Fibroblast of skin of right quadriceps (primary cell): ENCODE measurements at places on chromosomes 5 and 9.

- no peak for DNase-seq
These were observed 1.9 kb upstream of the ANKRD18A start for GRCh38 chr9:38622288-38622674.

GRCh38 chr5:89087128-89087527 lies 204.1 kb upstream of the MEF2C start:
- DNase-seq = no peak

GRCh38 chr5:131610198-131611063 lies 24.6 kb downstream of the RAPGEF6 start:
- DNase-seq = peak; percentile 92

DNA sequence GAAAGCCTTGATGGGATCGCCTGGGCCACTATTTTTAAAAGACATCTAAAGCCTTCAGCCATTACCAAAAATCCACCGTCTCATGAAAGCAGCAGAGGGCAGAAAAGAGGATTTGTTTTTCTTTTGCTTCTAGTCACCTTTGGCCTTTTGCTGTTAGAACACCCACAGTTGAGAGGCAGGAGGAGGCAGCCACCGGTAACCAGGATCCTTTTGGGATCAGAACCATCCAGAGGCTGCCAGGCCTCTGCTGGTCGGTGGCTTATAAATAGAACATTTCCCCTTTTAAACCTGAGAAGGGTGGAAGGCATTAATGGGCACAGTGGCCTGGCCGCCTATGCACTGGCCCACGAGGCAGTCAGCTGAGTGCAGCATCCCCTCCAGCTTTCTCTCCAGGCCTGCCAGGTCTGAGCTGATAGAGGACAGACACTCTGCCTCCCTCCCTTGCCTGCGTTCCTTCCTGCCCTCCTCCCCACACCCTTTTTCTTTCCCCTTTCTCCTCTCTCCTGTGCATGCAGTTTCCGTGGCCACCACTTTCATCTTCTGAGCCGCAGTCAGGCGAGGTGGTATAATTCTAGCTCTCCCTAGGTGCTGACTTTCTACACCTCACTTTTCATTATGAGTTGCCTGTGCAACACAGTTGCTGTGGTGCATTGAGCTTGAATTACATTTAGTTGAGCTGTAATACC lies 253.4 kb downstream of the ARHGAP26 start:
- DNase-seq = no peak

DNA sequence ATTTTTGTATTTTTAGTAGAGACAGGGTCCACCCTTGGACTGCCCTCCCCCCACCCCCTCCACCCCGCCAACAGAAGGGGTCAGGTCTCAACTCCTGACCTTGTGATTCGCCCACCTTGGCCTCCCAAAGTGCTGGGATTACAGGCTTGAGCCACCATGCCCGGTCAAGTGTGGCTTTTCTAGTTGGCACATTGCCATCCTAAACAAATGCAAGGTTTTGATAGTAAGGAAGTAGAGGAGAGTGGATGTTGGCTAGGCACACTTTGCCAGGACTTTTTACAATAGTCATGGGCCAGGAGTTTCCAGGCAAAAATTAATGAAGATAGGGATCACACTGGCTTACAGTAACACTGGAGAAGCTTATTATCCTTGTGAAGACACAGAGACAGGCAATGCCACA lies 62.4 kb downstream of the GALNT12 start:
- DNase-seq = no peak

DNA sequence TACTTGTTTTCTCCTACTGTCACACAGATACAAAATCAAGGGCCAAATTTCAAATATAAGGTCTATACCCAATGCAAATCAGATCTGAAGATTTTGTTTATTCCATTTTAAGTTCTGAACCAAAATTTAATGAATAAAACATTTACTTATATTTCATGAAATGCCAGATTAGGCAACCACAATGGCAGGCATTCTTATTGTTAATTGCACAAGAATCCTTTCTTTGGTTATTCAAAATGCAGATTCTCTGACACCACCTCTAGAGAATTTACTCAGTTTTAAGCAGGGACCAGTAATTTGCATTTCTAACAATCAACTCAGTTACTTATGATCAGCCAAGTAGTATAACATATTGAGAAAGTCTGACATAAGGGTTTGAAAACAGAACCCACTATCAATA lies 972.4 kb upstream of the ACO1 start:
- DNase-seq = no peak

DNA sequence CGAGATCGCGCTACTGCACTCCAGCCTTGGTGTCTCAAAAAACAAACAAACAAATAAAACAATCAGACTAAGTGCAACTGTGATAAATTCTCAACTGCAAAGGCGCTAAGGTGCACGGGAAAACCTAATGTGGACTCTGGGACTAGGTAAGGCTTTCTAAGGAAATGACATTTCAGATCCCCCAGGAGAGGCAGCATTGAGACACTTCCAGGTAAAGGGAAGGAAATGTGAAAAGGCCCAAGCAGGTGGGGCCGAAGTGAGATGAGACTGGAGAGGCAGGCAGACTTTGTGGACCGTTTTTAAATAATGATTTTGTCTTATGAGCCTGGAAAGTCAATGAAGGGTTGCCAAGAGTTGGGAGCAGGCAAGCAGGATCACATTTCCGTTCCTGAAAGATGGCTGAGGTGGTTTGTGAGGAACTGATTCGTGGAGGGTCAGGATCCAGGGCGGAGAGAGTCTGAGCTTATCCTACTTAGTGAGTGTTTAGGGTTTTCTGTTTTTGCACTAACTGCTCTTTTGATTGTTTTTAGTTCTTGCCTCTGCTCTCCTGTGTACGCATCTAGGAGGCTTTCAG lies 2.0 kb upstream of the APBA1 start:
- DNase-seq = no peak

DNA sequence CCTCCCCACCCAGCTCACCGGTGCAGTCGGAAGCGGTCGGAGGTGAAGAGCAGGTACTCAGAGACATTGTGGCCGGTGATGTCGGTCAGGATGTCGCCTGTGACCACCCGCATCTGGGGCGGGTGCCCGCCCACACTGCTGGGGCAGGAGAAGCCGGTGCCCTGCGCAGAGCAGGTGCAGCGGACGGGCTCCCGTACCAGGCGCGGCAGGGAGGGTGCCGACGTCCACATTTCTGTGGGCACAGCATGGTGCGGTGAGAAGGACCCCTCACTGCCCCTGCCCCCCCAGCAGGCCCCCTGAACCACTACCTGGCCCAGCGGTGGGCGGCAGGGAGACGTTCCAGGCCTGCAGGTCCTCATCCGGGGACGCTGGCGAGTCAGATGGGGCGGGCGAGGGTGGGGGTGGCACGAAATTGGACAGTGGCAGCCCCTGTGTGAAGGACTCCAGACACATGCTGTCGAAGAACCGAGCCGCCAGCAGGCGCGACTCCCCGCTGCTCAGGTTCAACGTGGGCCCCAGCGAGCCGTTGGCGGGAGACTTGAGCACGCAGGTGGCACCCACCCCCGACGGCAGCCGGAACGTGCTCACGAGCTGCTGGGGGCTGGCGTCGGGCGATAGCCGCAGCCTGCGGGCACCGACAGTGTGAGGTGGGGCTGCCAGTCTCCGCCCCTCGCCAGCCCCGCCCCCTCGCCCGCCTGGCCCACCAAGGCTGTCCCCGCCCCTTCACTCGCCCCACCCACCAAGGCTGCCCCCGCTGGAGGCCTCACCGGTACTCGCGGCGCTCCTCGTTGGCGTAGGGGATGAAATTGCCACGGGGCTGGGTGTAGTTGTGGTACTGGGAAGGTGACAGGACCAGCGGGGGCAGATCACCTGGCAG lies 15.1 kb downstream of the ABCA2 start:
- DNase-seq = no peak

GRCh38 chr9:129068110-129068509 lies 12.8 kb upstream of the DOLPP1 start:
- DNase-seq = no peak

GRCh38 chr5:81630684-81631083 lies 120.2 kb downstream of the SSBP2 start:
- no peak for DNase-seq

DNA sequence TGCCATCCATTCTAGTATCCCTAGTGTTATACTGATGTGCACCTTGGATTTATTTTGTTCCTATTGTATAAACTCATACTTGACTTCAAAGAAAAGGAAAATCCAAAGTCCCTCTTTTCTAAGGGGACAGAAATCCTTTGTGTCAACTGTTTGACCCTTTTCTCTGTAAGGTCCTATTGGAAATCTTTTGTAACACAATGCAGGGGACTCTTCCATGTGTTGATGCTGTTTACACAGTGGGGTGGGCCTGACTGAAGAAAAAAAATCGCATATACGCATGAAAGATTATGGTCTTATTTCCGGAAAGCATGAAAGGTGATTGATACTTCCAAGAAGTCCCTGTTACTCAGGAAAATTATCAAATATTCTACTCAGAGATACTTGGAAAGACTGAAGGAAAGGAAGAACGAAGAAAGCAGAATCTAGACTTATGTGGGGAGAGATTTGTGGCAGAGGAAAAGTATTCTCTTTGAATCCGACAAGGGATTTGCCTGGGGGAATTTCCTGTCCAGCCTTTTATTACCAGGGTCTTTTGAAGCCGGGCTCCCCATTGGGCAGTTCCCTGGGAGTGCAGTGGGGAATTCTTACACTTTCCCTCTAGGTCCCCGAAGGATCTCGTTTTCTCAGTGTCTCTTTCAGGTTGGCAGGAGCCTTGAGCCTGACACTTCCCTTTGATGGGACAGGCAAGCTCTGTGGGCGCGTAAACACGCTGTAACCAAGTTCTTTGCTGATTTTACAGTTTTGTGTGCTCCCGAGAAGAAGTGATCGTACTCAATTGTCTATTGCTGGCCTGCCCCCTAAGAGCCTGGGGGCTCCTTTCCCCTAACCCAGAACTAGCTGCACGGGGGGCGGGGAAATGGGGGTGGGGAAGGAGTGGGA lies 779 bp upstream of the VCAN start:
- DNase-seq = peak; percentile 21

DNA sequence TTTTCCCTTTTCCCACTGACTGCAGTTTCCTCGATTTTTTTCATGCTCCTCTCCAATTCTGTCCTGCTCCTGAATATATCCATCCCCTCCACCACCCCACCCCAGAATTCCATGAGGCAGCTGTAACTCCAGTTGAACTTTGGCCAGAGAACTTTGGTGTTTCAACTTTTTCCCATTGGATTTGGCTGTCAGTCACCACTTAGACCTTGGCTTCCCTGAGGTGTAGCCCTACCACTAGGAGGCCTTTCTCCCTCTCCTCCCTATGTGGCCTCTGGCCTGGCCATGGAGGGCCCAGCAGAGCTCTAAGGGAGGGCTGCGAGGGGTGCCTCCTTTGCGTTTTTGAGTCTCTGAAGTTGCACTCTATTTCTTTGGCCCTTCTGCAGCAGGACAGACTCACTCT lies 261.3 kb downstream of the PIK3R1 start:
- no peak for DNase-seq

- DNase-seq = peak; percentile 15
These were observed 1037.3 kb upstream of the ACO1 start for GRCh38 chr9:31347082-31347617.

- peak; percentile 33 for DNase-seq
These were observed 15.9 kb downstream of the LOX start for GRCh38 chr5:122062205-122062604.
